ENCODE measurements at places on chromosomes 2 and 18.

DNA sequence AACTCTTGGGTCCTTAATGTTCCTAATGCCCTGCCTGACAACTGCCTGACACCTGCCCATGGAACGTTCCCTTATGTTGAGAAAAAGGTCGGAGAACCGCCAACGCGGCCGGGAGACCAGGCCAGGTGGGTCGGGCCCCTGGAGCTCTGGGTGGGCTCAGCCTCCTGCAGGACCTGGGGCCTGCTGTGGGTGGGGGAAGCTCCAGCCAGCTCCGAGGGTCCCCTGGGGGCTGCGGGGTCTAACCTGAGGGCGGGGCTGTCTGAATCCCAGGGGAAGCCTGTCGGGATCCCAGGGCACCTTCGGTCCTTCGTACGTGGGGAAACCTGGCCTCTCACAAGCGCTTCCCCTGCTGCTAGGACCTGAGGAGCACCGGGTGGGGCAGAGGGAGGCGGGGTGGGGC lies 296.0 kb downstream of the NDUFA10 start:
- DNase-seq = no peak

GRCh38 chr18:39485696-39486095 lies 1920.1 kb upstream of the CELF4 start:
- DNase-seq = no peak

DNA sequence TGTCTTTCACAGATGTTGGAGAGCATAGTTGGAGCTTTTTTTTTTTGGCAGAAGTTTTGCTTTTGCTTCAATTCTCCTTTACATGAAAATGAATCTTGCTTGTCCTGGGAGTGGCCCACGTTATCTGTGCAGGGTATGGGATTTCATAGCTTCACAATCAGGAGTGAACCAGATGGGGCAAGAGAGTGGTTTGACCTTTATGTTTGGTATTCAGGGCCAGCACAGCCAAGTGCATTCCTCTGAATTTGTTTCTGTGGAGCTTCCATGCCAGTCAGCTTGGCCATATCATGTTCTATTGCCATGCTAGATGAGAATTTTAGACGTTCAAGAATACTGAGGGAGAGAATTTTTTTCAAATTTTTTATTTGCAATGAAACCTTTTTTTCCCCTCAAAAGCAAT lies 116.6 kb downstream of the PRPF40A start:
- no peak for DNase-seq

DNA sequence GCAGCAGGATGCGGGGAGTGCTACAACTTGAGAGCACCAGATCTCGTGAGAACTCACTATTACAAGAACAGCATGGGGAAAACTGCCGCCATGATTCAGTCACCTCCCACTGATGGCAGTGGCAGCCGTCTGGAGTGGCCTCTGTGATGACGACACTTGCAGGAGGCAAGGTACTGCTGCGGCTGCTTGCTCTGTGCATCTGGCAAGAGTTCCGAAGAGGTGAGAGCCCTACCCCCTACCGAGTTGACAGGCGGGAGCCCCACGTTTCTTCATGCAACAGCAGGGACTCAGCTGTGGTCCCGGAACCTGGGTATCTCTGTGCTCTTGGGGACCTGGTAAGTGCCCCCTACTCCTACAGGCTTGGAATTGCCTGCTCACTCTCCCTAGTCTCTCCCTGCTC lies 1672.7 kb upstream of the TMEFF2 start:
- no peak for DNase-seq

- no peak for DNase-seq
Measured at GRCh38 chr2:2879781-2880180, 497.8 kb downstream of the EIPR1 start.

DNA sequence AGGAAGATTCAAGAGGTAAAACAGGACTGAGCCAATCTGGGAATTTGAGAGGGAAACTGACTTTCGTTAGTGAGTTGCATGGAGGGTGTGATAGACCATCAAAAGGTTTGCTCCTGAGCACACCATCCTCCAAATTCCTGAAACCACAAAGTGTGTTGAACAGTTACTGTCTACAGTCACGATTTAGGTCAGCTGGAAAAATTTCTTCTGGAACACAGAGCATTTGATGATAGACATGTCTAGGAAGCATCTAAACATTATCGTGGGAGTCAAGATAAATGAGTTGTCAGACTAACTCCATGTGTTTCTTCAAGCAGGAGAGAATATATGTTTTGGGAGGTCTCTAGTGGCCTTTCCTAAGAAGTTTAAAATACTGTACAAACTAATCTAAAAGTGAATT lies 449.4 kb upstream of the SLC14A2 start:
- DNase-seq = no peak

- DNase-seq = no peak
Measured at GRCh38 chr18:57122936-57123510, 23.9 kb upstream of the BOD1L2 start.

DNA sequence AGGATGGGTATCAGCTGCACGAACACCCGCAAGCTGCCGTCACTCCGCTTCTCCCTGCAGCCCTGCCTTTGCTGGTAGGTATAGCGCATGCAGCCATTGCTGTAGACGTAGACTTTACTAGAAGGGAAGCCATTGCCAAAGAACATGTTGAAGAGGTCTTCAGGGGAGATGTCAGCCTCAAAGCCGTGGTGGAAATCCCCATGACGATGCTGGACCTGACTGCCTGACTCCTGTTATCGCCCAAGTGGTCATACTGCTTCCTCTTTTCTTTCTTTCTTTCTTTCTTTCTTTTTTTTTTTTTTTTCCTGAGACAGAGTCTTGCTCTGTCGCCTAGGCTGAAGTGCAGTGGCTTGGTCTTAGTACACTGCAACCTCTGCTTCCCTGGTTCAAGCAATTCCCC lies 68.7 kb upstream of the SPRED2 start:
- DNase-seq = no peak

- DNase-seq = no peak
Measured at GRCh38 chr2:47165001-47165555, 10.0 kb upstream of the STPG4 start.

GRCh38 chr2:222213049-222213448 lies 85.7 kb downstream of the PAX3 start:
- no peak for DNase-seq

DNA sequence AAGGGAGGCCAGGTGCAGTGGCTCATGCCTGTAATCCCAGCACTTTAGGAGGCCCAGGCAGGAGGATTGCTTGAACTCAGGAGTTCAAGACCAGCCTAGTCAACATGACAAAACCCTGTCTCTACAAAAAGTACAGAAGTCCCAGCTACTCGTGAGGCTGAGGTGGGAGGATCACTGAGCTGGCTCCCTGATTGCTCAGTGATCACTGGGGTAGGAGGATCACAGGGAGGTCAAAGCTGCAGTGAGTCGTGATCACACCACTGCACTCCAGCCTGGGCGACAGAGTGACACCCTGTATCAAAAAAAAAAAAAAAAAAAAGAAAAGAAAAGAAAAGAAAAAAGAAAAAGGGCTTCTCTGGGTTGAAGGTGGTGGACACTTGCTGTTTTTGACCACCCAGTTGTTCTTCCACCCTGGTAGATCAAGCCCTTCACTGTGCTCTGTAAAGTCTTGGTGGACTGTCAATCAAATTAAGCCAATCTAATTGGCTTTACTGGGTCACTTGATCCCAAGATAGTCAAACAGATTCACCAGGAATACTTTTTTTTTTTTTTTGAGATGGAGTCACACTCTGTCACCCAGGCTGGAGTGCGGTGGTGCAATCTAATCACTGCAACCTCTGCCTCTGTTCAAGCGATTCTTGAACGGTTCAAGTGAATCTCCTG lies 191.6 kb downstream of the AGPS start:
- no peak for DNase-seq

- no peak for DNase-seq
Measured at GRCh38 chr2:113092864-113093612, 25.3 kb downstream of the IL1F10 start.

DNA sequence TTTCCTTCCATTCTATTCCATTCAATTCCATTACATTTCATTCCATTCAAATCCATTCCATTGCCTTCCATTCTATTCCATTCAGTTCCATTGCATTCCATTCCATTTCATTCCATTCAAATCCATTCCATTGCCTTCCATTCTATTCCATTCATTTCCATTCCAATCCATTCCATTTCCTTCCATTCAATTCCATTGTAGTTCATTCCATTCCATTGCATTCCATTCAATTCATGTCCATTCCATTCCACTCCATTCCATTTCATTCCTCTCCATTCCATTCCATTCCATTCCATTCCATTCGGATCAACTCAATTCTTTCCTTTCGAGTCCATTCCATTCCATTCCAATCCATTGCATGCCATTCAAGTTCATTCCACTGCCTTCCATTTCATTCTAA lies 1128.3 kb downstream of the RPIA start:
- DNase-seq = no peak

GRCh38 chr18:76859474-76860339 lies 37.4 kb downstream of the ZNF236 start:
- DNase-seq = no peak

DNA sequence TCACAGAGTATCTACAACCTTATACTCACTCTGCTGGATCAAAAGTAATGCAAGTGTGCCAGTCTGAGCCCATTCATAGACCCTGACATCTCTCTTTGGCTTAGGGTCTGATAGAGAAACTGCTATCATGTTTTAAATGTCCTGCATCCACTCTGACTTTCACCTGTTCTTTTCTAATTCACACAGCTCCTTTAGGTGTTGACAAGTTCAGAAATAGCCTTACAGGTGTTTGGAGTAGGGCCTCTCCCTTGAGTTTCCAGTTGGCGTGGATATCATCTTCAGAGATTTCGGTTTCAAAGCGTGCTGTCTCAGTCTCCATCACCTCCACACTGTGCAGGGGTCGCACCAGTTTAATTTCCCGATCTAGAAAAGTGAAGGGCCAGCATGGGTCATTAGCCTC lies 150.3 kb downstream of the PLEKHA3 start:
- no peak for DNase-seq

DNA sequence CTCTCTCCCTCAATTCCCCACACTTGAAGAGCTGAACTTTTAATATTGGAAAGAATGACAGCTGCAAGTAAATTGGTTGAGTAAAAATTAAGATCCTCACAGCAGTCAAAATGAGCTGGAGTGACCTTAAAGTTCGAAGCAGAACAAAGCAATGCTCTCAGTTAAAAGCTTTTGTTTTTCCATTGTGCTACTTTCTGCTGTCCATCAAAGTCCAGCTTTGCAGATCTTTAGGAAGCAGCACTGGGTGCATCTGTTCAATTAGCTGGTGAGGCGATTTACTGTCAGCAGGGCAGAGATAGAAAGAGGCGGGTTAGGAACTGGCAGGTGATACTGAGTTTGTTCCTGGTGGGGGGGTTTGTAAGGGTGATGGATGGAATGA lies 834.8 kb downstream of the CPS1 start:
- no peak for DNase-seq

Data from muscle of arm (tissue), 14 donors.